ENCODE measurements at places on chromosomes 1 and 21.
A peak's percentile ranks its signal among the peaks of the same experiment; 100 is the strongest.

GRCh38 chr1:62241371-62242131 lies 46.9 kb downstream of the L1TD1 start:
- no peak for DNase-seq

GRCh38 chr1:172356620-172357019 lies 63.9 kb upstream of the C1orf105 start:
- DNase-seq: no peak

- no peak for DNase-seq
Observed at GRCh38 chr1:55886856-55887712, 671.9 kb upstream of the USP24 start.

GRCh38 chr1:7149080-7149838 lies 364.0 kb downstream of the CAMTA1 start:
- DNase-seq: peak; percentile 54

DNA sequence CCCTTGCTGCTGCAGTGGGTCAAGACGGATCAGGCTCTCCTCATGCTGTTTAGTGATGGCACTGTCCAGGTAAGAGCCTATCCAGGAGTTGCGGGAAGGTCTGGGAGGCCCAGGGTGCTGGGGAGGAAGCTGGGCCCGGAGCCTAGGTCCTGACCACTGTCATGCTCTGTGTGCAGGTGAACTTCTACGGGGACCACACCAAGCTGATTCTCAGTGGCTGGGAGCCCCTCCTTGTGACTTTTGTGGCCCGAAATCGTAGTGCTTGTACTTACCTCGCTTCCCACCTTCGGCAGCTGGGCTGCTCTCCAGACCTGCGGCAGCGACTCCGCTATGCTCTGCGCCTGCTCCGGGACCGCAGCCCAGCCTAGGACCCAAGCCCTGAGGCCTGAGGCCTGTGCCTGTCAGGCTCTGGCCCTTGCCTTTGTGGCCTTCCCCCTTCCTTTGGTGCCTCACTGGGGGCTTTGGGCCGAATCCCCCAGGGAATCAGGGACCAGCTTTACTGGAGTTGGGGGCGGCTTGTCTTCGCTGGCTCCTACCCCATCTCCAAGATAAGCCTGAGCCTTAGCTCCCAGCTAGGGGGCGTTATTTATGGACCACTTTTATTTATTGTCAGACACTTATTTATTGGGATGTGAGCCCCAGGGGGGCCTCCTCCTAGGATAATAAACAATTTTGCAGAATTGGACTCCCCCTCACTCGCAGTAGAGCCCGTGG lies 1.7 kb downstream of the DYNLT4 start:
- DNase-seq: no peak

- no peak for DNase-seq
Observed at GRCh38 chr1:87894062-87894461, 565.4 kb downstream of the LMO4 start.

DNA sequence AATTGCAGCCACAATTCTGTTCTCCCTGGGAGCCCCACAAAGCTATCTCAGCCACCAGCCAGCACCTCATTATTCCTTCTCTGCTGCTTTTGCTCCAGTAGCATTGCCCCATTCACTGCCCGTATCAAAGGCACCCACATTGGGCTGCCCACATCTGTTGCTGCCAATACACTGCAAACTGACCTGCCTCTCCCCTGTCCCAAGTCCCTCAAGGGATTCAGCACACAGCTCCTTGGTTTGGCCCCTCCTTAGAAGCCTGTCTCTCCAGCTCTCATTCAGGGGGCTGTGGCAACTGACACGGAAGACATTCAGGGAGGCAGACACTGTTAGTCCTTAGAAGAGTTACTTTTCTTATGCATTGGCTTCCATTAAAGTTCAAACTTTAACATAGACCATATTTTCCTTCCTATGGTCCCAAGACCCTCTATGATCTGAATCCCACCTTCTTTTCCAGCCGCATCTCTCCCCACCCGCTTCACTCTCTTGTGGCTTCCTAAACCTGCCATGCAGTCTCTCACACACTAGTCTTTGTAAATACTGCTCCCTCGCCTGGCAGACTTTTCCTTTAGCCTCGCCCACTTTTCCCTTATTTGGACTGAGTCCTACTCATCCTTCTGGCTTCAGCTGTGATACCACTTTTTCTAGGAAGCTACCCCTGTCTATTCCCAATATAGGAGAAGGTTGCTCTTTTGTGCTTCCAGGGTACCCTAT lies 19.3 kb upstream of the KLHDC8A start:
- peak; percentile 77 for DNase-seq

DNA sequence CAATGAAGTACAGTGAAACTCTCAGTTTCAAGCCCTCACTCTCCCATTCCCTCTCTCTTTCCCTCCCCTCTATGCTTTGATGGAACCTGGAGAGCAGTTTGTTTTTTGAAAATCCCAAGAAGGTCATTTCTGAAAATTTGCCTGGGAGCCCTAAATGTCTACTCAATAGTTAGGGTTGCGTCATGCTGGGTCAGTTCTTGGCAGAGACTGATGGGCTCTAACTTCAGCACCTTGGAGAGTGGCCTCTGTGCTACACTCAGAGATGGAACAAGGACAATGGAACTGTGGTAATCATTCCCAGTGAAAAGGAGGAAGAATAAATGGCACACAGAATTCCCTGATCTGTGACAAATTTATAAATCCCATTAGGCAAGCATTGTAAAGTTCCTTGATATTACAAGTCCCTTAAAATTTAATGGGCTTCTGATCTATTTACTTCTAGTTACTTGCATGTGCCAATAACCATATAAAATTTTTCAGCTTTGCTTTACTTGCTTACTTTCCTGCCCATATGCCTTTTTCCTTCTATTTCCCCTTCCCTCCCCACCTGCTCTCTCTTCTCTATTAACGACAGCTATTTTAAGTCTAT lies 182.9 kb upstream of the KCND3 start:
- no peak for DNase-seq

Measured in D341Med (cell line).